ENCODE measurements at places on chromosomes 3 and 15. TPM values are rescaled to one million over a fixed set of nuclear protein-coding genes. Genes with fewer than 3 reads are reported as not detected.

The TAGLN3 gene
- total RNA-seq: not detected

The SAXO2 gene
- 3.7 TPM for total RNA-seq

The HTR3C gene
- not detected for total RNA-seq

The IGDCC3 gene
- total RNA-seq: 0.19 TPM

The SLC28A2 gene
- total RNA-seq: not detected
